ENCODE measurements at places on chromosomes 2 and 18.

DNA sequence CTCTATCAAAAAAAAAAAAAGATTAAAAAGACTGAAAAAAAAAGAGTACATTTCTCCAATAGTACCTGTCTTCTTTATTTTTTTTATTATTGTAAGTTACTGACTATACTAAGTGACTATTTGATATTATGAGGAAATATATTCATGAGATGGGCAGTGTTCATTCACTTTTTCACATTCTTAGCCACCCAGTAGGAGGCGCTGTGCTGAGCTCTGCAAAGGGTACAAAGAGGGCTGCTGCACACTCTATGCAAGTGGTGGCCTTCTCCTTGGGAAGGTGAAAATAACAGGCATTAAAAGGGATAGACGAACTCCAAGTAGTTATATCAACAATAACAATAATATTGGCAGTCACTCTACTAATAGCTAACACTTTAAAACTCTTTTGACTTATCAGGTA lies 1034.9 kb upstream of the FANCL start:
- no peak for DNase-seq

DNA sequence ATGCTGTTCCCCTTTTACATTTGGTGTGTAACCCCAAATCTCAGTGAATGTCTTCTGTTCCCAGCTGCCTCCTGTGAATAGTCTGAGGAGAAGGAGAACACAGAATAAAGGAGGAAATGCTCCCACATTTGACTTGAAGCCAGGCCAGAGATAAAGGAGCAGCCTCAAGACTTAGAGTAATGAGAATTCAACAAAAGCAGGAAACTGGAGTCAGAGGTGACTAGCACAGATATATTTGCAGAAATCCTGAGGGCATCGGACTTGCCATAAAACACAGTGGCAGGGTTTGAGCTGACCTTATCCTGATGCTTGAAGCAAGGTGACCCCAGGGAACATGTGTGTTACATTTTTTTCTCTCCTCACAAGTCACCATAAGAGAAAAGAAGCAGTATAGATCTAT lies 291.4 kb upstream of the RND3 start:
- no peak for DNase-seq

DNA sequence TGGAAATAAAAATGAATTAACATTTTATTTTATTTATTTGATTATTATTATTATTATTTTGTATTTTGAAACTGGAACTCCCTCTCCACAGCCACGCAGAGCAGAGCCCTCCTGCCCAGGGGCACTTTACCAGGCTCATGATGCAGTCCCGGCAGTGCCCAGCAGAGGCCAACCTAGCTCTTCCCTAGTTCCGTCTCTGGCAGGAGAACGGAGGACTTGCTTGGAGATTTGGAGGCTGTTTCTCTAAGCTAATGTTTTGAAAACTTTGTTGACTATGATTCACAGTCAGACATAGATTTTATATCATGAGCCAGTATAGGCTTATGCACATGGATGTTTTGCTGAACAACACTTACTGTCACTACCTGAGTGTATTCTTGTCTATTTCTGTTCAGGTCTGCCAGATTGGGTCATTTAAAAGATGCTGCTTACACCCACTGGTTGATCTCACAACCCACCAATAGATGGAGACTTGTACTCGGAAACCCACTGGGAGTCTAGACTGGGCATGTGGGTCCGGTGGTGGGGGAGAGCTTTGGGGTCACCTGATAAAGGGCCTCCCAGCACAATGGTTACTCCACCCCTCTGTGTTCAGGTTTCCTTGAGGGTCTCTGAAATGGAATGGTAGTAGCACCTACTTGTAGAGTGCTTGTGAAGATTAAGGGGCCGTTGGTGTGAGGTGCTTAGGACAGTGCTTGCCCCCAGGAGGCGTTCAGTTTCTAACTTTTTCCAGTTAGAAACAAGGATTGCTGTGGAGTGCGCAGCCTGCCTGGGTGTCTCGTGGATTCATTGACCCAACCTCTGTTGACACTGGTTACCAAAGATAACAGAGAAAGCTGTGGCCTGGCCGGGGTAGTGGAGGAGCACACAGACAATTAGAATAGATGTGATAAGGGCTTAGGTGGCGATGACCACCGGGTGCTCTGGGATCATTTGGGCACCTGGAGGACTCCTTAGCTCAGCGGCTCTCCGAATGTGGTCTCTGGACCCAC lies 177.3 kb downstream of the HAUS1 start:
- DNase-seq = peak; percentile 34

DNA sequence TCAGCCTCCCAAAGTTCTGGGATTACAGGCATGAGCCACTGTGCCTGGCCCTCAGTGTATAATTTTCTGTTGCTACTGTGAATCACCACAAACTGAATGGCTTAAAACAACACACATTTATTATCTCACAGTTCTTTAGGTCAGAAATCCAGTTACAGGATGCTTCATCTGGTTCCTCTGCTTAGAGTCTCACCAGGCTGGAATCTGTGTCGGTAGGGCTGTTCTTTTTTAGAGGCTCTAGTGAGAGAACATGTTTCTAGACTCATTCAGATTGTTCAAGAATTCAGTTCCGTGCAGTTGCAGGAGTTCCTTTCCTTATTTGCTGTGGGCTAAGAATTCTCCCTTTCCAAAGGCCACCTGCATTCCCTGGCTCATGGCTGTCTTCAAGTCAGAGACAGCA lies 22.2 kb downstream of the CCDC121 start:
- no peak for DNase-seq

DNA sequence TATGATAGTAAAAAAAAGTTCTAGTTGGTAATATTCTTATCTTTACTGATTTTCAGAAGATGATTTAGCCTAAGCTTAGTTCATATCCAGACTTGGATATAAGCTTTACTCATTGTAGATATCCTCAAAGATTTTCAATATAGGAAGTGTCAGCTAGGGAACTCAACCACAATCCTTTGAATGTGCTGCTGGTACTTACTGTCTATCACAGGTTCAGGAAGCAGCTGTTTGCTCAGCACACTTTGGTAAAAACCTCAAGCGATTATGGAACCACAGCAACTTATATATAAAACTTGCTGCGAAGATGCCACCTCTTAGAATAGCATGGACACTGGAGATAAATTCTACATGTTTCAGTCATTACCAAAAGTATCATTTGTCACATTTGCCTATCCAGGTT lies 60.1 kb upstream of the TNFRSF11A start:
- no peak for DNase-seq

GRCh38 chr2:66013456-66013855 lies 421.5 kb upstream of the MEIS1 start:
- DNase-seq = no peak

DNA sequence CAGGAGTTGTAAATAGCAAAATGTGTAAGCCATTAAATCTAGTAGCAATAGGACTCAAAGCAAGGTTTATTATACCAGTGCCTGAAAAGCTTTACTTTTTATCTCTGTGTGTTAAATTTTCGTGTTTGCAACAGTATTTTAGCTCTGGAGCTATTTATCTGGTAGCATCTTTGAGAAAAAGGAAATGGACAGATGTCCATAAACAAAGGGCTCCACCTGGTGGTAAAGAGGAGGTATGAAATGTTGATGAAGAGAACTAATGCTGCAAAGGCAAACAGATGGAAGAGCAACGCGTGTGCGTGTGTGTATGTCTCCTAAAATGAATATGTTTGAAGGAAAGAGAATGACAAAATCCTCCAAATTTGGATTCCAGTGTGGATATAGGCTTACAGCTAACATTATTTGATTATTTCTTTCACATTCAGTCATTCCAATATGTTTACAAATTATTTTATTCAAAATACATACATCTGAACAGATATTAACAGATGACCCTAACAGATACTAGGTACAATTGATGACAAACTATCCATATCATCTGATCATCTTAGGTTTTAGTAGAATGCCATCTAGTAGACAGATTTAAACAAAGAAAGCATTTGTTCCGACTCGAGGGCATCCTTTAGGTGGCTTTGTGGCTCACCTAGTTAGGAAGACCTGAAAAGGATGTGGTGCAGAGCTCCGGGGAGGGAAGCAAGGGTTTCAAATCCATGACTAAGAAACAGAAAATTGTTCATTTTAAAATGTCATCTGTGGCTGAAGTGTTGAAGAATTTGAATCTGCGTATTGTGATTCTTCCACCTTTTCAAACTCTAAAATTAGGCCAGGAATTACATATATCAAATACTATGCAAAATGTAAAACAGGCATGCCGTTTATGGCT lies 383.3 kb downstream of the MTX2 start:
- DNase-seq = peak; percentile 22

GRCh38 chr2:45132551-45132950 lies 123.3 kb upstream of the SIX2 start:
- peak; percentile 19 for DNase-seq

- no peak for DNase-seq
Measured at GRCh38 chr2:217328622-217328978, 468.7 kb upstream of the TNP1 start.

GRCh38 chr18:13199169-13199568 lies 19.4 kb upstream of the LDLRAD4 start:
- DNase-seq = no peak

- no peak for DNase-seq
Measured at GRCh38 chr2:167271932-167272331, 383.7 kb downstream of the XIRP2 start.

- DNase-seq = no peak
Measured at GRCh38 chr2:230899786-230900185, 25.3 kb downstream of the GPR55 start.

GRCh38 chr18:62744076-62744968 lies 29.0 kb downstream of the PHLPP1 start:
- no peak for DNase-seq

DNA sequence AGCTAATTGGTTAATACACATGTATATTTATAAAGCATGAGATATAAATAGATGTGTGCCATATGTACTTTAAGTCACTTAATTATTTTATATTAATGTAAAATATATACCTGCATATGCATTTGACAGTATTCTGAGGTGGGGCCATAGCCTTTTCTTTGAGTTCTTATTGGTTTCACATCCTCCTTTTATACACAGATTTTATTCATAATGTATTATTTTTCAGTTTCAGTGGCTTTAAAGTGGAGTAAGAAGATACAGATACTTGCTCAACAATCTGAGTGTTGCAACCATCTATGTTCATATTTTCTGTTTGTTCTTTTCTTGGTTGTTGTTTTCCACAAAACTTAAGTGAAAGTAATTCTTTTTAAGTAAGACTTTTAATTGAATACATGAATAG lies 436.5 kb downstream of the RND3 start:
- DNase-seq = no peak

- no peak for DNase-seq
Measured at GRCh38 chr2:239322416-239323086, 78.3 kb downstream of the HDAC4 start.

DNA sequence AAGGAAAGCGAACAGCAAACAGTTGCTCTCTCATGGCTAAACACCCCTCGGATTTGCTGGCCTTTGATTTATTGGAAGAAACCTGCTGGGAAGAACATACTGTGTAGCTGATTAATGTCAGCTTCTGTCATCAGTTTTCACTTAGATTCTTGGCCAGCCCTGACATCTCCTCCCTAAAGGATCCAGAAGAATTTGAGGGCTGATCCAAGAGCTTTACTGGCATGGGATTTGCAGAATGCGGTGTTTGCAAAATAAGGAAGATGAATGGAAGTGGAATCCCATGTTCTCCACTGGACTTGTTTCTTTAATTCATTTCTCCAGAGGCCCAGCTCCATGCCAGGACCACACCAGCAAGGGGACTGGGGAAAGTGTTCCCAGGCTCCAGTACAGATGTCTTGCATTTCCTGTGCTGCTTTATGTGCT lies 80.5 kb downstream of the RDH14 start:
- no peak for DNase-seq

GRCh38 chr2:40592218-40592617 lies 140.3 kb upstream of the SLC8A1 start:
- no peak for DNase-seq

GRCh38 chr2:11705063-11705462 lies 35.1 kb upstream of the NTSR2 start:
- DNase-seq = no peak

- DNase-seq = no peak
Measured at GRCh38 chr2:56714400-56714799, 530.6 kb downstream of the CCDC85A start.

DNA sequence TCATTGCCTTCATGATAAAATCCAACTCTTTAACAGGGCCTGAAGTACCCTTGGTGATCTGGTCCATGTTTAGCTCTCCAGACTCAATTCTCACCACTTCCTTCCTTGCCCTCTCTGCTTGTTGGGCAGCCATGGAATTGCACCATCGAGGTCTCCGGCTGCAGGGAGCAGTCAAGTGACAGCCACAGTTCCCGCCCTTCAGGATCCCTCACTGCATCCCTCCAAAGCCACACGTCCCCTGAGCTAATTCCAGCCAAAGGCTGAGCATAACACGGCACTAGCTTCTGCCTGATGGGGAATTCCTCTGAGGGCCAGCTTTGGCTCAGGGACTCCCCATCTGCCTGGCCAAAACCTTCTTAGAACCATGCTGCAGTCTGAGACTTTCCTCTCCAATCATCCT lies 47.4 kb upstream of the SLC1A4 start:
- no peak for DNase-seq

DNA sequence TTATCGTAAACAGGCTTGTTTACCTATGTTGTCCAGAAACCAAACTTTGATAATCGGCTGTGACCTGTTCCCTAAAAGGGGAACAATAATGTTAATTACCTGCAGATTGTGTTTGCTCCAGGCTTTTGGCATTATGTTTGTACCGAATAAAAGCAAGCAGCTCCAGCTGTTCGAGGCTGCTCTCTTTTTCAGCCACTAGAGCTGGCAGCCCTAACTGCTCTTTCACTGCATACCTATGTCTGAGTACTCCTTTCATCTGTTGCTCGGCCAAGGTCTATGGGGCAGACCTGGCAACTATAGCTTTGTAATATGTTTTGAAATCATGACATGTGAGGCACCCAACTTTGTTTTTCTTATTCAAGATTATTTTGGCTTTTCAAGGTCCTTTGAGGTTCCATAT lies 77.8 kb upstream of the EHBP1 start:
- no peak for DNase-seq

DNA sequence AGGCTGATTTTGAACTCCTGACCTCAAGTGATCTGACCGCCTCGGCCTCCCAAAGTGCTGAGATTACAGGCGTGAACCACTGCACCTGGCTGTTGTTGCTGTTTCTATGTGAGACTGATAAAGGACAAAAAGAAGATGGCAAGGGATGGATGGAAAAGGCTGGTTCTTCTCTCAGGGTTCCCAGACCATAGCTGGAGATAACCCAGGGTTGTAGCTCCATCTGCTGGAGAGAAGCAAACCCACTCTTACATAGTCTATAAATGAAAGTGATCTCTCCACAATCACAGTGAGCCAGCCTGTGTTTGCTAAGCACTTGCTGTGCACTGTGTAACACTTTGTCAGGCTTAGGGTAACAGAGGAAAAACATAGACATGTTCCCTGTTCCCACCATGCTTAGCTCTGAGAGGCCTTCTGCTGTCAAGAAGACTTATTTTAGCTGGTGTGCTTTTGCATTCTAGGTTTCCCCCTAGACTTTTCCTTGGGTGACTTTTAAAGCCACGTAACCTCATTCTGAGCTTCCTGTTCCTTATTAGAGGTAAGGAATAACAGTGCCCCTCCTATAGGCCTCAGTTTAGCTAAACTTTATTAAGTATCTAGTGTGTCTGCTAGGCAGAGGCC lies 49.7 kb downstream of the LIMS1 start:
- peak; percentile 41 for DNase-seq

- no peak for DNase-seq
Measured at GRCh38 chr2:37896319-37896718, 28.8 kb upstream of the RMDN2 start.

GRCh38 chr2:67259556-67260342 lies 137.4 kb upstream of the ETAA1 start:
- DNase-seq = no peak

Measured in GM19239 (cell line).